H9 (cell line): ENCODE measurements at places on chromosomes 2 and 18.

DNA sequence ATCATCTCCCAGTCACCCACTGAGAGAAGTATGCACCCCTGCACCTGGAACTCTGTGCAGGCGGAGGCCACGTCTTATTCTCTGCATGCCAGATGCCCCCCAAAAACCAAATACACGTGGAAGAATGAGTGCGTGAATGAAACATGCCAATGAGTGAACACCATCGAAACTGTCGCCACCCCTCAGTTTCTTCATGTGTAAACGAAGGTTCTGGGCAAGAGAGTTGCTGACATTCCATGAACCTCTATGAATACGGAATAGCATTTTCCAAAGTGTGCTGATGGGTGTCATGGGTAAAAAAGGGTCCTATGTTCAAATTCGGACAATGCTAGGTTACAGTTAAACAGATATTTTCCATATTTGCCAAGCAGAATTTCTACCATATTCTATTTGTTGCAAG lies 19.8 kb downstream of the FER1L5 start:
- no peak for DNase-seq

DNA sequence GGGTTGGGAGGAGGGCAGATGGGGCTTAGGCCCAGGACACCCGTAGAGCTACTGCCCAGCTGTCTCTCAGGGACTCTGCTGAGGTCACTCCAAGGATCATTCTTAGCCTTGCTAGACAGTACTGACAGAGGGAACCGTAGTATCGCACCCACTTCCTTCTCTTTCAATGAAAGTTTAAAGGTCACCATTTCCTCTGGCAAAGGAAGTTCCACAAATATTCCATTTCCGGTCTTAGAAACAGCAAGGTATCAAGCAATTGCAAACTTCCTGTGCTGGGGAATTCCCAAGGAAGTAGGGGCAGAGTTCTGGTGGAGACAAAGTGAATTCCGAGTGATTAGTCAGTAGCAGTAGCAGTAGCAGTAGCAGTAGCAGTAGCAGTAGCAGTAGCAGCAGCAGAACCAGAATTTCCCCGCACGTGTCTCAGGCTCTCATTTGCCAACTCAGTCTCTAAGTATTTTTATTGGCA lies 24.7 kb downstream of the IL1B start:
- no peak for DNase-seq

- DNase-seq, result no peak
These were observed 1423.0 kb upstream of the PIK3C3 start for GRCh38 chr18:40532046-40532445.

GRCh38 chr2:99975386-99975785 lies 167.0 kb downstream of the AFF3 start:
- DNase-seq, result no peak

DNA sequence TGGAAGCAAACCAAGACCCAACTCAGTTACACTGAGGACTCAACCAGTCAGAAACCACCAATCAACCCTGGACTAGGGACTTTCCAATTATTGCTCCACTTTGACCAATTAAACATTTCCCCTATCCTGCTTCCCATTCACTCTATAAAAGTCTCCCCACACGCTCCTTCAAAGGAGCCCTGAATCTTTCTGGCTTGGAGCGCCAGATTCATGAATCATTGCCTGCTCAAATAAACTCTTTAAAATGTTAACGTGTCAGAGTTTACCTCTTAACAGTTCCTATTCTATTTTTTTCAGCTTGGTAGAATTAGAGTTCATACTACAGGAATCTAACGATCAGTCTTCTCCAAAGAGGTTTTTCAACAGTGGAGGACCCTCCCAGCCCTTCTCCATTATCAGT lies 20.7 kb upstream of the SULT1C2 start:
- DNase-seq, result no peak

DNA sequence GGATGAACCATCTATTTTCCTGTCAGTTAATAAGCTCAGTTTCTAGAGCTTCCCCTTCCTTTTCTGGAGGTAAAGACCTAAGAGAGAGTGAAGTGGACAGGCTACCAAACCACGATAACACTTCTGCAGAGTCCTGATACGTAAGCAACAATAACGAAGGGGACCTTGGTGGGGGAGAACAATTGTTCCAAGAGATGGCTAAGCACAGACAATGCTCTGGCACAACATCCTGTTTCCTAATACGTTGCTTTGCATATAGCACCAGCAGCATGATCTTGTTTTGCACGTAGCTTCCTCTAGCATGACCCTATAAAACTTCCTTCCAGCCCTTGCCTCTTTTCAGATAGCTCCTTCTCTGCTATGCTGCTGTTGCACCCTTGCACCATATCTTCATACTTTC lies 247.3 kb downstream of the RAD51AP2 start:
- no peak for DNase-seq

DNA sequence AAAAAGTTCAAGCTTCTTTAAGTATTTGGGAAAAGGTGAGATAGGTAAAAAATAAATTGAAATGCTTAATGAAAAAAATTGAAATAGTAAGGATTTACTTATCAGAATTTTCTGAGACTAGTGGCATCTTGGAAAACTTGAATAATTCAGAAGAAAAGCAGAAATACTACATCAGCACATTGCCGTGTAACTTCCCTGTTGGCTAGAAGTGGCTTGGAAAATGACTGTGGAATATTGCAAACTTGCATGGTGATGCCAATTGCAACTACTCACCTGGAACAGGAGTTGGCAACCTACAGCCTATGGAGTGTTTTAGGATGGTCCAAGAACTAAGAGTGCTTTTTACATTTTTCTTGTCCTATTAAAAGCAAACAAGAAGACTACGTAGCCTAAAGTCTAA lies 603.5 kb upstream of the VRK2 start:
- no peak for DNase-seq

DNA sequence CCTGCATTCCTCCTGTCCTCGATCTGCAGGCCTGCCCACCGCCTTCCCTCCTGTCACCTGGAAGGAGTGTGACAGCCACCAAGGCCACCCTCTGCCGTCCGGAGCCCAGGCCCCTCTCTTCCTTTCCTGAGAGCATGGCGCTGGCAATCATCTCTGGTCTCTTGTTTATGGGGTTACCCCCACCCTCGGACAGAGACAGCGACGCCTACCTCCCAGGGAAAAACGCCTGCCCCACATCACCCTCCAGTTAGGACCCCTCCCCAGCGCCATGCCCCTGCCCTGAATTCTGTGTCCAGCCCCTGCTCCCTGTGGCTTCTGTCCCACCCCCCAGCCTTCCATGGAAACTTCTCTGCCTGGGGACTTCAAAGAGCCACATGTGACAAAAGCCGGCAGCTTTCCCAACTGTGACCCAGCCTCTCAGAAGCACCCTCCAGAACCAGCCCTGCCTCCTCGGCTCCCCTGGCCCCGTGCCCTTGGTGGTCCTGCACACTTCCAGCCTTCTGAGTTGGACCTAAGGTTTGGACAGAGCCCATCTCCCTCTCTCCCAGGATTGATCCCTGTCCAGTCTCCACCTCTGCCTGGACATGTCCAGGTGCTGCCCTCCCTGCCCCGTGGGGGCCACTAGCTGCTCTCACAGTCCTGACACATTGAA lies 145.0 kb upstream of the HDAC4 start:
- DNase-seq, result no peak

- no peak for DNase-seq
These were observed 5.8 kb upstream of the MEIS1 start for GRCh38 chr2:66428986-66429612.

- DNase-seq, result no peak
These were observed 928.5 kb downstream of the DCC start for GRCh38 chr18:53268455-53268854.

GRCh38 chr2:31446848-31447247 lies 32.3 kb upstream of the XDH start:
- no peak for DNase-seq

DNA sequence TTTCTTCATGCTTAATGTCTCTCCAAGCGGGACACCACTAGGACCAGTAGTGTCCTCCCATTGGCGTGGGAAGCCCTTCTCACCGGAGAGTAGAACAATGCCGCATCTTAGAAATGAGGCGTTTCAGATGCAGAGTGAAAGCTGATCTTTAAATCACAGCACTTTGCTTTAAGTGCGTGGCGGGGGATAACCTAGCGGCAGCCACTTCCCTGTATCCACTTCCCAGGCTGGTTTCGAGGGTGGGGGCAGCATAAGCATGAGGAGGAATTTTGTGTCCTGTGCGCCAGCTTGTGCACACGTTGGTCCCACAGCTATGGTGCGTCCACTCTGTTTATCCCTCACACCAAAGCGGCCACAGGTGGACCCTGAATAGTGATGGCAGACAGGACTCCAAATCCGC lies 63.1 kb downstream of the MBP start:
- no peak for DNase-seq

DNA sequence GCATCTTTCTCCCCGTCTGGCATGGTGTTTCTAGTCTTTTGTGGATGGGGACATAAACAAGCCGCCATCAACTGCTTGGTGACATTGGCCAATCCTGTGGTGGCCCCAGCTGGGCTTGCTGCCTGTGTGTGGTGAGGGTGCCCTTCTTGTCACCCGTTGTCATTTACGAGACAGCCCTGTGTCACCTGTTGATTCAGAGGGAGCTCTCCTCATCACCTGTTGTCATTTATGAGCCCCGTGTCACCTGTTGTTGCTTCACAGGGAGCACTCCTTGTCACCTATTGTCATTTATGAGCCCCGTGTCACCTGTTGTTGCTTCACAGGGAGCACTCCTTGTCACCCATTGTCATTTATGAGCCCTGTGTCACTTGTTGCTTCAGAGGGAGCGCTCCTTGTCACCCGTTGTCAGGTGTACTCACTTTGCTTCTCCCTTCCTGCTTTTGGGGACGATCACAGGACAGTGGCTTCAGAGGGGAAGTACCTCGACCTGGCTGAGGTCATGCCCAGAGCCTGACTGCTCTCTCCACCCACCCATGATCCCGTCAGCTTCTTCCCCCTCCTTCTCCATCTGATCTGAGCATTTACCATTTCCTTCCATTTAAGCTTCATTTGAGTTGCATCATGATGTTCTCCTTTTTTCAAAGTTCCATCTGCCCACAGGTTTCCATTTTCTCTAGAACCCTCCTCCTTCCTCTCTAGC lies 29.1 kb downstream of the HPCAL1 start:
- DNase-seq, result no peak

GRCh38 chr2:128727914-128728313 lies 409.2 kb upstream of the HS6ST1 start:
- no peak for DNase-seq

GRCh38 chr2:208064220-208064961 lies 39.1 kb upstream of the PLEKHM3 start:
- no peak for DNase-seq

DNA sequence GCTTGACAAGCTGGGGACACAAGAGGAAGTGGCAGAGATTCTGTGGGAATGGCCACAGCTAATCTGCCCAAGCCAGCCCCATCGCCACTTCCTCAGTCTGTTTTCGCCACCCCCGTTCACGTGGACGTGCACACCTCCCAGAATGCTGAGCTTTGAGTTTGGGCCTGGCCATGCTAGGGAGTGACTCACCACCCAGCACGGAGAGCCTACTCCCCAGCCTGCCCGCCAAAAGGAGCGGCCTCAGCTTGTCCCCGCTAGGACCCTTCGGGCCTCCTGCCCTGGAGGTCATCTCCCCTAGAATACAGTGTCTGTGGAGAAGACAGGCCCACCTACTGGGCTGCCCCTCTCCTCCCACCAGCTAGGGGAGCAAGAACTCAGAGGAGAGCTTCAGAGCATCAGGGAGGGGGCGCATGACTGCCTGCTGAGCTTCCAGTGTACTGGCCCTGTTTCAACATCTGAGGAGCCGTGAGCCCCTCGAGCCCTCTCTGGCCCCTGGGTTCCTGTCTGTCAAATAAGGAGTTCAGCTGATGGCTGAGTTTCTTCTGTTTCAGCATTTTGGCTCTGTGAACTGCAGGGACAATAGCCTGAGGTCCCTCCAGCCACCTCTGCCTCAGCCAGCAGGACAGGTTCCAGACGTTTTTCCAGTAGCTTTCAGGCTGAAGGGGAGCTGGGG lies 5.1 kb downstream of the SLC35F6 start:
- DNase-seq, result no peak

DNA sequence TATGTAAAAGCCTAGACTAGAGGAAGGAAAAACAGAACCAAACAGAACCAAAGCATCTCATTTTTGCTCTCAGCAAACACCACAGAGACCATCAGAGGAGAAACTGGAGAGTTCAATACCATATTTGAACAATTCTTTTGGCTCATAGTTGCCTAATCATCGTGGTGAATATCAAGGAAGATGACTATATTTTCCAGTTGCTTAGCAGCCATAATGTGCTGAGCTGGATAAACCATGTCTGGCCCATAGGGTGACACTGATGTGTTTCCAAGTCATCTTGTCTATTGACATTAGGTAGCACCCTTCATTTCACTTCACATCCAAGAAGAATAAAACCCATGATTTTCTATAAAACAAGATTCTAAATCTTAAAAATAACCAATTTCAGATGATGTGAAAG lies 5.9 kb upstream of the XRCC5 start:
- DNase-seq, result no peak

GRCh38 chr18:75029481-75029880 lies 179.5 kb downstream of the PTGR3 start:
- DNase-seq, result no peak

DNA sequence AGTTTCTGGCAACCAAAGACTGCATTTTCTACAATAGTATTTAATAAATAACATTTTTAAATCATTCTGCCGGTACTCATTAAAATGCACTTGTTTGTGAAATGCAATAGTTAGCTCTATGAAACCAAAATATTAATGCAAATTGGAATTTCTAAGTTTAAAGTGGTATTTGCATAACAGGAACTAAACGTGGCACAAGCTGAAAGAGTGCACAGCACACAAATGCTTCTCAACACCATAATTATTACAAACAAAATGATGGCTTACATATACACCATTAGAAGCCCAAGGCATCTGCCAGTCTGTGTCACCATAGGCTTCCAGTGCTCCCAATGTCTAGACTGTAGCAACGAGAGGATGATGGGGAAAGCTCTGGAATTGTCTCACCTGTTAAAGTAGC lies 280.5 kb downstream of the TCF4 start:
- no peak for DNase-seq

- no peak for DNase-seq
These were observed 138.6 kb downstream of the TMEM18 start for GRCh38 chr2:538646-539045.
